Fibroblast of the conjunctiva (primary cell): ENCODE measurements at places on chromosomes 2 and 18.

DNA sequence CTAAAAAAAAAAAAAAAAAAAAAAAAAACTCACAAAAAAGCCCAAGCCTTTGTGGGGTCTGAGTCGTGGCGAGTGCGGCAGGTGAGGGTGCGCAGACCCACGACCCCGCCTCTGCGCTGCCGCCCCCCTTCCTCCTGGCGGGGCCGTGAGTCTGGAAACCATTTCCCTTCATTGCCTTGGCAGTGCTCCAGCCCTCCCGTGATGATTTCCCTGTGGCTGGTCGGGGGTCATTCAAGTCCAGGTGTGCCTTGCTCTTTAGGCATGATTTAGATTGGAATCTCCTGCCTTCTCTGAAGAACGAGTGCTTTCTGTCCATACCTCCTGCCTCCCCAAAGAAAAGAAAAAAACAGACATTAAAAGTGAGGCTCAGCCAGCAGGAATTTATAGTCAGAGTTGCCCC, 161.8 kb downstream of the FAM210A start:
- no peak for DNase-seq

GRCh38 chr2:20168727-20169696, 55.9 kb downstream of the SDC1 start:
- DNase-seq: no peak

DNA sequence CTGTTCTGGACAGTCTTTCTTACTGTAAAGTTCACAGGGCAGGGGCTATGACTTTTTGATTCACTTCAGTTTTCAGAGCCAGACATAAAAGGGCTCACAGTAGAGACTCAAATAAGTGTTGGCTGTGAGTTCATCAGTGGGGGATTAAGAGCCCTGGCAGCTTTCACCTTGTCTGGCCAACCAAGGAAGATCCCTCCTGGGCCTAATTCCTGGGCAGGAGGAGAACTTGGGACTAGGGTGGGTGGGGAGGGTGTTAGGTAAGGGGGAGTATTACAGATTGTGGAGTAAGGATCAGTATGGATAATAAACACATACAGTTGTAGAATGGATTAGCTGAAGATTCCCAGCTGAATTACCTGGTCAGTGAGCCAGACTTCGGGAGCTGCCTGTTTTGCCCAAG, 904 bp upstream of the SFXN5 start:
- no peak for DNase-seq

DNA sequence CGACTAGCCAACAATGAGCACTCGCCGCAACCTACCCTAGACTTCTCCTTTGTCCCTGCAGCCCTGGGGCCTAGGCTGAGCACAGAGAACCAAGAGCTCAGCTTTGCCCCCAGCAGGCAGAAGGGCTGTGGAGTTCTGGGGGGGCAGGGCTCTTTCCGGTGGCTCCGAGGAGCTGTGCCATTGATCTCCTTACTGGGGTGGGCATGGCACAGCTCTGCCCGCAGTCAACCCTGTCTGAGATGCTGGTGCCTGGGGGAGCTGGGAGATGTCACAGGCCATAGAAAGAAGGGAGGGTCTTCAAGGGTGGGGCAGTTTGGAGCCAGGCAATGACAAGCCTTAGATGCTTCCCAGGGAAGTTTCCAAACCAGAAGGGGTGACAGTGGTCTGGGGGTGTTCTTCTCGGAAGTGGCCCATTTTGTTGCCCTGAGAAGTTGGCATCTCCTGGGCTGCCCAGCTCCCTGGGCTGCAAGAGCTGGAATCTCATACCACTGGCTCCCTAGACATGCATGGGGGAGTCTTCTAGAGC, 14.1 kb upstream of the GPR55 start:
- DNase-seq: no peak

- no peak for DNase-seq
These were observed 278.7 kb downstream of the GULP1 start for GRCh38 chr2:188570370-188570769.

DNA sequence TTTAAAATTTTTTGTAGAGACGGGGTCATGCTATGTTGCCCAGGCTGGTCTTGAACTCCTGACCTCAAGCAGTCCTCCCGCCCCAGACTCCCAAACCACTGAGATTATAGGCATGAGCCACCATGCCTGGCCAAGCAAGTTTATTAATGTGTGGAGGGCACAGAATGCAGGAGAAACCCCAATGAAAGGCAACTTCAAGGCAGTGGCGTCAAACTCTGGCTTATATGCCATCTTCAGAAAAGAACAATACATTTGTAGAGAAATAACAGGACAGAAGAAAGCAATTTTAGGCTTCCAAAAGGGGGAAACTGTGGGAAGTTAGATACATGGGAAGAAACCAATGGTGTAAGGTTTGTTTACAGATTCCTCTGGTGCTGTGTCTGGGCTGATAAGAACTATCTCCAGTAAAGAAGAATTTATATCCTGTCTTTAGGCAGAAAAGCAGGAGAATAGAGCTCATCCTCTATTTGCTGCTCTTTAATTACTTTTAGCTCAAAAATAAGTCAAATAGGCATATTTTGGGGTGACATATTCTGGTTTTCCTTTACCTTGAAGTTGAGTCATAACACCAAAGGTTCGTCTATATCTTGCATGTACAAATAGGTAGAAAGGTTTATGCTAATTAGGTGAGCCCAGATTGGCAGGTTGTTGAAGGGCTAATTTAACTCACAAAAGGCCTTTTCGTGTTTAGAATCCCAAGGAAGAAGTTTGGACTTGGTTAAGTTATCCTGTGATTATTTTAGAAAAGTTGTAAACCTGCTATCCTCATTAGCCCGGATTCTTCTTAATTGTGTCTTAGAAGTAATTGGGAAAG, 26.0 kb upstream of the TMEM214 start:
- no peak for DNase-seq

DNA sequence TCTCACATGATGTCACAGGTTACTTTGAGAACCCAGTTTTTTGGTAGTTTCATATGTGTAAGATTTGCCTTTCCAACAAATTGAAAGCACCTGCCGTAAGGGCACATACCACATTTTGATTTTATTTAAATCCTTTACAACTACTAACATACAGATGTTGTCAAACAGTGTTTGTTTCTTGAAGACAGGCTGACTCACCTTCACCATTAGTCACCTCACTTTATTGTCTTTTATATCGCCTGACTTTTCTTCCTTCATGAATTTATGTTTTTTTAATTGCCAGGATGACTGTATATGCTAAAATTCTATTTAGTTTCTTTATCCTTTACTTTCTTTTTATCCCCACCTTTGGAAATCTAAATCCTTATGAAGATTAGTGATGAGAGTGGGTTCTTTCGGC, 886.7 kb downstream of the SUCLG1 start:
- no peak for DNase-seq

- no peak for DNase-seq
These were observed 1469.7 kb upstream of the PIK3C3 start for GRCh38 chr18:40485318-40485717.

GRCh38 chr2:8567469-8568260, 114.2 kb upstream of the ID2 start:
- DNase-seq: no peak

- DNase-seq: no peak
These were observed 44.0 kb downstream of the IRS1 start for GRCh38 chr2:226755631-226756030.

GRCh38 chr2:176464886-176465564, 195.8 kb downstream of the MTX2 start:
- no peak for DNase-seq

GRCh38 chr18:41992066-41992465, 37.0 kb downstream of the PIK3C3 start:
- no peak for DNase-seq

DNA sequence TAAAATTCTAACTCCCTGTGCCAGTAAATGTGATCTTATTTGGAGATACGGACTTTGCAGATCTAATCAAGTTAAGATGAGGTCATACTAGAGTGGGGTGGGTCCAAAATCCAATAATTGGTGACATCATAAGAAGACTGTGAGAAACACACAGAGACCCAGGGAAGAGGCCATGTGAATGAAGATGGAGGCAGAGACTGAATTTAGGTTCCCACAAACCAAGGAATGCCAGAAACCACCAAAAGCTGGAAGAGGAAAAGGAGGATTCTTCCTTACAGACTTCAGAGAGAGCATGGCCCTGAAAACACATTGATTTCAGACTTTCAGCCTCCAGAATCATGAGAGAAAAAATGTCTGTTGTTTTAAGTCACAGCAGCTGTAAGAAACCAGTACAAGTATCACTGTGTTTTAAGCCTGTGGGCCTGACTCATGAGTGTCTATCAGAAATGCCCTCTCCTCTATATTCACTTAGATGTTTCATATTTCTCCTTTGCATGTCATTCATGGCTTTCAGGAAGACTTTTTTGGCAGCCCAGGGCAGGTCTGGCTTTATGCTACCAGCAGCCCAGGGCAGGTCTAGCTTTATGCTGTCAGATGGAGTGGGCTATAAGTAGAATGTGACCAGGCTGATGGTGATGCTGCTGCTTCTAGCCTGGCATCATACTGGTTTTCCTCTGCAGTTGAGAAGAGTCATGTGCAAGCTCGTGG, 100.0 kb downstream of the SPOPL start:
- no peak for DNase-seq

DNA sequence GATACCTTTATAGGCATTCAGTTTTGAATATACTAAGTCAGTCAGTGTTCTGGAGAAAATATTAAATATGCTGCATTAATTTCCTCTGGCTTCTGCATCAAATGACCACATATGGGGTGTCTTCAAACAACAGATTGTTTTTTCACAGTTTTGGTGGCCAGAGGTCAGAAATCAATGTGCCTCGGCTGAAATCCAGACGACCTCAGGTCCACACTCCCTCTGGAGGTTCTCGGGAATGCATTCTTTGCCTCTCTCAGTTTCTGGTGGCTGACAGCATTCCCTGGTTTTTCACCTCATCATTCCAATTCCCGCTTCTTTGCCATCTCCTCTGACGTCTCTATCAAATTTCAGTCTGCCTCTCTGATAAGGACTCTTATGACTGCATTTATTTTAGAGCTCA, 142.3 kb downstream of the ZNF407 start:
- no peak for DNase-seq

- no peak for DNase-seq
These were observed 215.8 kb downstream of the ALPK2 start for GRCh38 chr18:58412844-58413666.

DNA sequence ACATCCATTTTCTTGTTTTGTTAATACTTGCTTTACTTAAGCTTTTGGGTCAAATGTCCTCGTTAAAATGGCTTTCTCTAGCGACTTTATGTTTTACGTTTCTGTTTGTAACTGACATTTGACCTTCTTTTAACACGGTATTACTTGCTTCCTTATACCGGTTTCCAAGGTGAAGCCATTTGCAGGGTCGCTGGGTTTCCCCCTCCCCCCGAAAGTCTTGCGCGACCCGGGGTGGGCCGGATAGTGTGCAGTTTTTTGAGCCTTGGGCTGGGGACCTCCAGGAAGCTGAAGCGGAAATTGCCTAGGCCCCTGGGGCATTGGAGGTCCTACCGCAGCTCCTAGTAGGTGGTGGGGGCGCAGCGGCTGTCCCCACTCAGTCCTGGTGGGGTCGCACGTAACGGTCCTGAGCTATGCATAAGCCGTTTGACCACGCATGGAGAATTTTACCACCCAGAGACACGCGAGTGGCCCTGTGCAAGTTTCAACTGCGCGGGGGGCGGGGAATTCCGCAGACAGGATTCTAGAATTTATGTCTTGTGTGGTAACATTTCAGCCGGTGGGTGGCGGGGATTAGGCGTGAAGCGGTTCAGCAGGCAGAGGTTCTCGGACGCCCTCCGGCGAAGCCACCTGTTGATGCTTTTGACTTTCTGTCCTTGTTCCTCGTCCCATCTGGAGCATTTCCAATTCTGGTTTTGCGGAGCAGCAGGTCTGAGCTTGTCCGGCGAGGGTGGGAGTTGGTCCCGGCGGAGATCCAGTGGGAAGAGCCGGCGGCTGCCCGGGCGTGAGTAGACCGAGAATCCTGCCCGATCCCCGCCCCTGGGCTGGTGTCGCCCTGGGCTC, 2.4 kb downstream of the CFLAR start:
- peak; percentile 75 for DNase-seq
